GF-D8 (cell line): ENCODE measurements at places on chromosomes 5 and 9.

- DNase-seq: no peak
Measured at GRCh38 chr5:98414938-98415337, 358.5 kb upstream of the RGMB start.

DNA sequence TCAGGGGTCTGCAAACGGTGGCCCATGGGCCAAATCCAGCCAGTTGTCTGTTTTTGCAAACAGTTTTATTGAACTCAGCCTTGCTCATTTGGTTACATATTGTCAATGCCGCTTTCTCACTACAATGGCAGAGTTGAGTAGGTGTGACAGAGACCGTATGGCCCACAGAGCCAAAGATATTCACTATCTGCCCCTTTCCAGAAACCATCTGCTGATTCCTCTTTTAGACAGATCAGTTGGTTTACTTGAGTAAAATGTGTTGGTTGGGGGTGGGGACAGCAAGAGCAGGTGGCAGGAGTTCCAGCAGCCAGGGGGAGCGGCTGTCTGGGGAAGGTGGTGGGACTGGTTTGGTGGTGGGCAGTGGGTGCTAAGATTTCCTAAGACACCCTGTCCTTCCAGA, 54.8 kb downstream of the COL27A1 start:
- no peak for DNase-seq

DNA sequence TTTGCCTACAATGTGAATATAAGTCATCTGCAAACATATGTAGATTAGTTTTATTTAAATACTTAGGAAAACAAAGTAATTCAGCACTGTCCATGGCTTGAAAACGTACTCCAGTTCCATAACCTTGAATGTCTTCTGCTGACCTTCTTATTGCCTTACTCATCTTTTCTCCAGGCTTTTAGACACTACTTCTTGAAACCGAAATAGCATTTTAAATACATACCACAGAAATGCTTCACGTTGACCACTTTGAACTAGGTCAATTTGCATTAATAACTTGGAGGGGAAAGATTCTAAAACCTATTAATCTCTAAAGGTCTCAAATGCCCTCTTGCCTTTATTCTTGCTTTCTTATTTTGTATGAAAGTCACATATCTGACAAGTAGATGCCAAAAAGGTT, 995.4 kb upstream of the ACO1 start:
- no peak for DNase-seq

DNA sequence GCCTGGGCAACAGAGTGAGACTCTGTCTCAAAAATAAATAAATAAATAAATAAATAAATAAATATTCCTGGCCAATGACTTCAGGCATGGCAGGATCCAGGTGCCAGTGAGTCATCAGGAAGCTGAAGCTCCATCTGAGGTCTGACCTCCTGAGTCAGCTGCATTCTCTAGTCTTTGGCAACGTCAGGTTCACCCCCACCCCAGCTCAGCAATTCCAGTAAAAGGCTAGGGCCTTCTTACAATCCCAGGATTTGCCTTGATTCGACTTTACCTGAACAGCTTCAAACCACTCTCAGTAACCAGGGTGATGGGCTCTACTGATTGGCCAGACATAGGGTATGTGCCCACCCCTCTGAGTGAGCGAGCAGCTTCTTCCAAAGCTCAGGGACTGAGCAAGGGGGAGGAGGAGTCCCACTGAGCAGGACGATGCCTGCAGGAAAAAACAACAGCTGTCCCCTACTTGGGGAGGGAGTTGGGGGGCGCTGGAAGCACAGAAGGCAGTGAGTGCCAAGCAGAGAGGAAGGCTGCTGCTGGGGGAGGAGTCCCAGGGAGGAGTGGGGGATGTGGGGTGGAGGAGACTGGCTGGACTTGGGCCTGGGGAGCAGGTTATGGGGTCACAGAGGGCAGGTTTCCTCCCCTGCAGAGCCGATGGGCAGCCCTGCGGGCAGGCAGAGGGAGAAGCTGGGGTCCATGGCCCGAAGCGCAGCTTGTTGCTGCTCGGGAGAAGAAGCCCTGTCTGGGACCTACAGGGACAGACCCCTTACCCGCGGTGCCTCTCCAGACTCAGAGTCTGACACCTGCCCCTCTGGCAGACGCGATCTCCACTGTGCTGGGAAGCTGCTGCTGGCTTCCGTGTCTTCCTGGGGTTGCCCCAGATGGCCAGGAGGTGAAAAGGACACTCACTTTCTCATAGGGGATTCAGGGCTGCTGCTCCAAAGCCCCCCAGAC, 25.9 kb upstream of the UNC5A start:
- no peak for DNase-seq

DNA sequence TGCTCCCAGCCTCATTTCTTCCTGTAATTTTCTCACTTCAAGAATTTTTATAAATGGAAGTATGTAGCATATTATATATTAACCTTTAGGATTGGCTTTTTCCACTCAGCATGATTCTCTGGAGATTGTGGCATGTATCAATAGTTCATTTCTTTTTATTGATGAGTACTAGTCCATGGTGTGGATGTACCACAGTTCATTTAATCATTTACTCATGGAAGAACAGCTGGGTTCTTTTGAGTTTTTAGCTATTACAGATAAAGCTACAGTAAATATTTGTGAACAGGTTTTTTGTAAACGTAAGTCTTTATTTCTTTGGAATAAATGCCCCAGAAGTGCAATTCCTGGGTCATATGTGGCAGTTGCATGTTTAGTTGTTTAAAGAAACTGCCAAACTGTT, 76.1 kb downstream of the UHRF2 start:
- DNase-seq: no peak

- no peak for DNase-seq
Measured at GRCh38 chr9:110083866-110084265, 124.1 kb downstream of the C9orf152 start.

- no peak for DNase-seq
Measured at GRCh38 chr9:2367970-2368369, 253.6 kb upstream of the VLDLR start.

GRCh38 chr5:180052211-180052818, 19.2 kb downstream of the RNF130 start:
- DNase-seq: no peak

DNA sequence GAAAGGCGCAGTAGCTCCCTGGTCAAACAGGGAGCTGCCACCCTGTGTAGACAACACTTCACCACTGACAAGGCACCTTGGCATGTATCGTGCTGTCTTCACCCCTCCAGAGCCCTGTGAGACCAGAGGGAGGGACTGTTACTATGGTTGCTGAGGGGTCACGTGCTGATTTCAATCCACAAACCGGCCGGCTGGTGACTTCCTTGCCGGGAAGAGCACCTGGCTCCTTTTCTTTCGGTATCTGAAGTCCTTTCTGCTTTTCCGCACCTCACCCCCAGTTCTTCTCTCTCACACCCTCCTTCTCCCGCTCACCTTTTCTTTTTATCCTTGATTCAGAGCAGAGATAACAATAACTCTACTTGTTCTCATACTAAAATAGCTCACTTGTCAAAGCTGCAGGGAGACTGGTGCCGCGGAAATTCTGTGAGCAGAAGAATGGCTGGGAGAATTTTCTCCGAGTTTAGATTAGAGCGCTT, 327.2 kb downstream of the ZSWIM6 start:
- no peak for DNase-seq

GRCh38 chr9:137319011-137319738, 17.1 kb upstream of the NRARP start:
- DNase-seq: no peak

- DNase-seq: no peak
Measured at GRCh38 chr5:142364251-142365145, 39.7 kb upstream of the SPRY4 start.

- no peak for DNase-seq
Measured at GRCh38 chr9:17783227-17783626, 204.4 kb downstream of the SH3GL2 start.

DNA sequence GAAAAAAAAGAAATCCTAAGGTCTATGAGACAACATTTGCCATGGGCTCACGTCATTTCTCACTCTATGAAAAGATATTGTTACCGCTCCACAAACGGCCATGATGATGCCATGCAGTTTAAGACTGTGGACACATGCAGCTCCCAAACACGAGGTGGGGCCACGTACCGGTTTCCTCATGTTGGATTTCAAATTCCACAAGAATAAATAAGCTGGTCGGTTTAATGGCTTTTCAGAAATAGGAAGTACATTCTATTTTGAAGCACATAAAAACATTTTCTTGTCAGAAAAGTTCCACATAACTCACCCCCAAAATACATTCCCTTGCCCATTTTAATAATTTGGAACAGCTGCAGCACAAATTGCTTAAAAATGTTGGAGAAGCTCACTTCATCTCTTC, 130.6 kb downstream of the MYO10 start:
- DNase-seq: no peak

- DNase-seq: no peak
Measured at GRCh38 chr5:97480313-97480712, 297.3 kb upstream of the RIOK2 start.

- DNase-seq: no peak
Measured at GRCh38 chr9:126217250-126217653, 109.4 kb upstream of the MVB12B start.

- DNase-seq: no peak
Measured at GRCh38 chr5:107990881-107991810, 320.4 kb upstream of the EFNA5 start.

- DNase-seq: no peak
Measured at GRCh38 chr5:2482778-2483177, 268.7 kb downstream of the IRX2 start.

GRCh38 chr5:88892669-88893068, 9.7 kb upstream of the MEF2C start:
- DNase-seq: no peak

DNA sequence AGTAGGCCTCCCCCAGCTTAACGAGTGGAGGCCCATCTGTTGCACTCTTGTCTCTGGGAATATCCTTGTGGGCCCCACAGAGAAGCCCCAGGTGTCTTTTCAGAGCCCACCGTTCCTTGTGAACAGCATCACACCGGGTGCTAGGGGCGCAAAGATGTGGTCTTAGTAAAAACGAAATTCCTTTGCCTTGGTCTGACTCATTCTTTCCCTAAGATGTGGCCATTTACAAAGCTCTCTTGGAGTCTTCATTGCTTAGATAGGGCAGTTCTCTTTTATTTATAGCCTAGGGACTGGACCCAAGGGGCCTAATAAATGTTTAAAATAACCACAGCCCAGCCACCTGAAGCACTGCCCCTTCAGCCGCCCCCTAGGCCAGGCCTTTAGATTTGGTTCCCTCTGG, 52.8 kb upstream of the RPL26L1 start:
- no peak for DNase-seq

DNA sequence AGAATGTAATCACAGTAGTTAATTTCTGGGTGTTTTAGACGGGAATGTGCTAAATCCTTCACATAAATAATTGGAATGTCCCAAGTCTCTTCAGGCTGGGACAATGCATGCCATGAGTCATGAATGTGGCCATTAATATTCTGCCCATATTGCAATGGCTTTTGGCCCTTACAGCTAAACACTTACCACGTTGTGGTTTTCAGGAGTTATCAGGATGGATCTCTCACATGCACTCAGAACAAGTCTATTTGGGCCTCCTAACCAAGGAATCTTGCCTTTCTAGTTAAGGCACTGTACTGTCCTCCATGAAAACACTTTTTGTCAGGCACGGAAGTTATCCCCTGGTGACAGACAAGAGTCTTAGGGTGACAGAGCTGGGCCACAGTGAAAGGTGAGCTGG, 32.7 kb downstream of the PKD2L2 start:
- DNase-seq: no peak

GRCh38 chr5:9108162-9108561, 437.7 kb downstream of the SEMA5A start:
- DNase-seq: no peak

DNA sequence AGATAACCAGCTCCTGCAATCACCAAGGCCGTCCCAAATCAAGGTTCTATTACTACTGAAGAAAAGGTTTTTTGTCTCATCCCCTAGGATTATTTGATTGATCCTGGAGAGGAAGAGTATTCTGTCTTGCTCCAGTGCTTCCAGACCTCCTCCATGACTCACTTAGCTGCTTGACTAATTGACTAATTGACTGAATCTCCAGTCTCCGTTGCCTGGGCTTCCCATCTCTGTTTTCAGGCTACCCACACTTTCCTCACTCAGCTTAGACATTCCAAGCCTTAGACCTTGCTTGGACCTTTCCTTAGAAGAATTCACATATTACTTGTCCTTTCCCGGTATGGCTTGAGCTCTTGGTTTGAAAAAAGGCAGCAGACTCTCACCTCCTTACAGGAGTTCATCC, 60.6 kb downstream of the FRMD3 start:
- no peak for DNase-seq

DNA sequence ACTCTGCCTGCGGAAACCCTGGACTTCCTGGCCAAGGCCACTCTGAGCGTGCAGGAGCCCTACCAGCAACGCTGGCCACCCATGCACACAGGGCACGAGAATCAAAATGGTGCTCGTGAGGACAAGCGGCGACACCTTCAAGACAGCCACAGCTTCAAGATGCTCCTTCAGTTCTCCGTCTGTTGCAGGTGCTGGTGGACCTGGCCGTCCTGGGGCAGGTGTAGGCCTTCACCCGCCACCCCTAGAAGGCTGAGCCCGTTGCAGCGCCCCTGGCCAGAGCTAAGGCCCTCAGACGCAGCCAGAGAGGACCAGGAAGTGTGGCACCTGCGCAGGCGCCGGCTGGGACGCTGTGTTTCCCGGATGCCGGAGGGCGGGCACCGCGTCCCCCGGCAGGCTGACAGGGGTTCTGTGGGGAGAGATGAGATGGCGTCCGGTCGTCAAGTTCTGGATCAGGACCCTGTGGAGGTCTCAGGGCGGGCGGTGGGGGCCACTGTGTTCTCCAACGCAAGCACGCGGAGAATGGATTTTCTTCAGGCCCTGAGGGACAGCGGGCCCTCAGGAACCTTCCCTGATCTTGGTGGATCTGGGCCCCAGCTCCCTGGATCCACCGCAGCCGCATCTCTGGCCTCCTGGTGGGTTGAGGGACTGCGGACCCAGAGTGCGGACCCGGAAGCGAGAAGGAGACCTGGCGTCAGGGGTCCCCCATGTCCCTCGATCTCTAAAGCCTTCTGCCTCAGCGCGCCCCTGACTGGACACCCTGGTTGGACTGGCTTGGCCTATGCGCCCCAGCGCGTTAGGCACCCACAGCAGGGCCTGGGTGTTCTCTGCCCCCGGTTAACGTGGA, 1770.8 kb upstream of the CDH9 start:
- no peak for DNase-seq

GRCh38 chr5:5330728-5331452, 91.6 kb upstream of the ICE1 start:
- no peak for DNase-seq

- no peak for DNase-seq
Measured at GRCh38 chr5:166786889-166787288, 1504.6 kb upstream of the WWC1 start.

GRCh38 chr5:7616897-7617296, 221.0 kb downstream of the ADCY2 start:
- DNase-seq: no peak

DNA sequence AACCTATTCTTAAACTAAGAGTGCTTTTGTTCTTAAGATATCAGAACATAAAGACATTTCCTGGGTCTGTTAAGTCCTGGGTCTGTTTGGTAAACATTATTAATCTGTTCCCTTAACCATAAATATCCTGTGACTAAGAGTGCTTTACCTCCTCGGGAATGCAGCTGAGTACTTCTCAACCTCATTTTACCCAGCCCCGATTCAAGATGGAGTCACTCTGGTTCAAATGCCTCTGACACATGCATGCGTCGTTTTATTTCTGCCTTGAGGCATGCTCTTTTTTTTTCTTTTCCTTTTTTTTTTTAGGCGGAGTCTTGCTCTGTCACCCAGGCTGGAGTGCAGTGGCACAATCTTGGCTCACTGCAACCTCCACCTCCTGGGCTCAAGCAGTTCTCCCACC, 39.8 kb upstream of the FBXL17 start:
- DNase-seq: no peak

GRCh38 chr5:134948911-134949310, 18.8 kb upstream of the CATSPER3 start:
- no peak for DNase-seq
